GM19239 (cell line): ENCODE measurements at places on chromosomes 11 and 22.

DNA sequence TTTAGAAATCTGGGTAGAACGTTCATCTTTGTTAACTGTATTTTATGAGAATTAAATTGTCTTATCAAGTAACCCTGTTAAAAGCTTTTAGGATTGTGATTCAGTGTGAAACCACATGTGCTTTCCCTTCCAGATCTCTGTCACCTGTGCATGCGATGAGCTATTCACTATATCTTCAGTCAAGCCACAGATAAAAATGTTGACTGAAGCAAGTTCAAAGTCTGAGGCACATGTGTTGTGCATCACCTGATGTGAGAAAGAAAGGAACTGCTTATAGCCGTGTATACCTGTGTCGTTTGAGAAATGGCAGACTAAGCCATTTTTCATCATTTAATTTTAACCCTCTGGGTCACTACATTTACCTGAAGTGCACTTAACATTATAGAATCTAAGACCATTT, 1088.9 kb upstream of the TENM4 start:
- DNase-seq = no peak

DNA sequence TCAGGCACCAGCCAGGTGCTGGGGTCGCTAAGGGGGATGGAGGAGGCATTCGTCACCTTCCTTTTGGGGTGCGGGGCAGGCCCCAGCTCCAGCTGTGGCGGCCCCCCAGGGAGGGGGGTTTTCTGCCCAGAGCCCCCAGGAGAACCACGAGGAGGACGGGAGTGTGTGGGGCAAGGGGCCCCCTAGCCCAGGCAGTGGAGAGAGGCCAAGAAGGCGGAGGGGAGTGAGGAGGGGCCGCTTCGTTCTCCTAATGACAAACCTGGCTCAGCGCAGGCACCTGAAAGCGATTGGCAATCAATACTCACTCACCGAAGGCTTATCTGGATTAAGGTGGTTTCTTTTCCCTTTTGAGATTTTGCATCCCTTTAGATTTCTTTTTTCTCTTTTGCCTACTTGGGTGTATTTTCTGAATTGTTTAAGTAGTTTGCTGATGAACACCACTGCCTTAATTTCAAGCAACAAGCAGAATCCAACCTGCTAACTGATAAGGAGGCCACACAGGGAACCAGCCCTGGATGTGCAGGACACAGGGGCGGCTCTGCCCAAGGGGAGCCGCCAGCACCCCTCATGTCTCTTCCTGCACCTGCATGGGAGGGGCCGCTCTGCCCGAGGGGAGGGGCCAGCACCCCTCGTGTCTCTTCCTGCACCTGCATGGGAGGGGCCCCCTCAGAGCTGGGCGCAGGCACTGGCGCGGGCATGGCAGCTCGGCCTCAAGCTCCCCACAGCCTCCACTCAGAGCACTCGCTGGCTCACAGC, 122.3 kb downstream of the BRD1 start:
- no peak for DNase-seq

DNA sequence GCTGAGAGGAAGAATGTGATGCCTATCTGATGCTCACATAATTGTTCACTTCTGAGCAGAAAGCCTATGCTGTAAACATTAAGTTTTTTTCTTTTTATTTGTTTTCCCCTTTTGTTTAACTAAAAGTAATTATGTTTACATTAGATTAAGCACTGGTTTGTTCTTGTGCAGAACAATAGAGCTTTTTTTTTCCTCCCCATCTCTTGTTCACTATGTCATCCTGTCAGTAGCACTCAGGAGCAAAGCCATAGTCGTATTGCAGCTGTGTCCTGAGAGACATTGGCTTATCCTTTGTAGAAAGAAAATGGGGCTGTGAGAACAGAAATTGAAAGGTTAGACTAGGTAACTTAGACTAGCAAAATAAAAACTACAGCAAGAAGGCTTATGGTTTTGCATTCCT, 301.8 kb upstream of the RAG2 start:
- no peak for DNase-seq

DNA sequence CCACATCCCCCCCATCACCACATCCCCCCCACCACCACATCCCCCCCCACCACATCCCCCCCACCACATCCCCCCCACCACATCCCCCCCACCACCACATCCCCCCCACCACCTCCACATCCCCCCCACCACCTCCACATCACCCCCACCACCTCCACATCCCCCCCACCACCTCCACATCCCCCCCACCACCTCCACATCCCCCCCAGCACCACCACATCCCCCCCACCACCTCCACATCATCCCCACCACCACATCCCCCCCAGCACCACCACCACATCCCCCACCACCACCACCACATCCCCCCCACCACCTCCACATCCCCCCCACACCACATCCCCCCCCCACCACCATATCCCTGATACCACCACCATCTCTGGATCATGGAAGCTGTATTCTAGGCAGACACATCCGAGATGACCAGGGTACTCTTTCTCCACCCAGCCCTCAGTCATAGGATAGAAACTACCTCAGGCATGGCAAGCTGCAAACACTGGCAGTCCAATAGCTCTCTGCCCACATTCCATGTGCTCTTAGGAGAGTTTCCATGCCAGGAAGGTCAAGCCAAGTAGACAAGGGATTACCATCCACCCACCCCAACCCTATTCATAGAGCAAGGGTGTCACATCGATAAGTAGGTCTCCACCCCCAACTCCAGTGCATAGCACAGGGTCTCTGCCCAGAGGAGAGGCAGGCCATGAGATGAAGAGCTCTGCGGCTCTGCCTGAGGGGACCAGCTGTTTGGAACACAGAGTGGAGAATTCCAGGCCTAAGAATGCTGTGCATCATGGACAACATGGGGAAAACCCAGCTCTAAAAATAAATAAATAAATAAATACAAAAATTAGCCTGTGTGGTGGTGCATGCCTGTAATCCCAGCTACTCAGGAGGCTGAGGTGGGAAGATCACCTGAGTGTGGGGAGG, 33.0 kb upstream of the TEAD1 start:
- no peak for DNase-seq

DNA sequence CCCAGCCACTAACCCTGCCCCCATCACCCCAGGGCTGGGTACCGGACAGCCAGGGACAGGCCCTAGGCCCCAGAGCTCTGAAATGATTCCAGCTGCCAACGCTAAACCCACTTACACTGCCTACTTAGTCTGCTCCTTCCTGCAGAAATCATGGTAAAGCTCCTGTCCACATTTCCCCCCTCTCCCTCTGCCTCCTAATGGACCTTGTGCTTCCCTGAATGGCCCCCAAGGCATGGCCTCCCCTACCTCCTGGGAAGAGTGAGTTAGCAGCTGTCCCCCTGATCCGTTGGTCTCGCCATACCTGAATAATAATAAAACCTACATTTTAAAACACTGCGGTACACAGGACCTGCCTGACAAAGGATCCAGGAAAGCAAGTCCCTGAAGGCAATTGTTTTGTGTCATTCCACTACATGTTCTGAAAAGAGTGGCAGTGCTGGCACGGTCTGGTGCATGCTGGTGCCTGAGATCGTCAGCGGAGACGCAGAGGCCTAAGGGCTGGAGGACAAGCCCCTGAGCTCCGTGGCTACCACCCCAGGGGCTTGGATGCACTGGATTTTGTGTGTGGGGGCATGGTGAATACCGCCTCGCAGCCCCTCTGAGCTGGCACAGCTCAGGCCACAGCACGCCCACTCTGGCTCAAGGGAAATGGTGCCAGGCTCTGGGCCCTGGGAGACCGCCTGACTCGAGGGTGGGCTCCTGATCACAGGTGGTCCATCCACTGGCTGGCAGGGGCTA, 186.3 kb downstream of the CTTN start:
- DNase-seq = no peak

GRCh38 chr11:55497068-55497467, 57.2 kb upstream of the OR4C15 start:
- DNase-seq = no peak

GRCh38 chr11:10511181-10511621, 29.8 kb downstream of the RNF141 start:
- DNase-seq = no peak
